Endodermal cell (in vitro differentiated cells): ENCODE measurements at places on chromosomes 3 and 15. TPM values are rescaled to one million over a fixed set of nuclear protein-coding genes. Genes with fewer than 3 reads are reported as not detected.

Gene HGD
- total RNA-seq: not detected in 3 replicates

Gene LRRC31
- total RNA-seq: not detected in 2 replicates

Gene GOLGA8R
- total RNA-seq: 0.31 TPM in 1 of 2 replicates, not detected in the other

DNA sequence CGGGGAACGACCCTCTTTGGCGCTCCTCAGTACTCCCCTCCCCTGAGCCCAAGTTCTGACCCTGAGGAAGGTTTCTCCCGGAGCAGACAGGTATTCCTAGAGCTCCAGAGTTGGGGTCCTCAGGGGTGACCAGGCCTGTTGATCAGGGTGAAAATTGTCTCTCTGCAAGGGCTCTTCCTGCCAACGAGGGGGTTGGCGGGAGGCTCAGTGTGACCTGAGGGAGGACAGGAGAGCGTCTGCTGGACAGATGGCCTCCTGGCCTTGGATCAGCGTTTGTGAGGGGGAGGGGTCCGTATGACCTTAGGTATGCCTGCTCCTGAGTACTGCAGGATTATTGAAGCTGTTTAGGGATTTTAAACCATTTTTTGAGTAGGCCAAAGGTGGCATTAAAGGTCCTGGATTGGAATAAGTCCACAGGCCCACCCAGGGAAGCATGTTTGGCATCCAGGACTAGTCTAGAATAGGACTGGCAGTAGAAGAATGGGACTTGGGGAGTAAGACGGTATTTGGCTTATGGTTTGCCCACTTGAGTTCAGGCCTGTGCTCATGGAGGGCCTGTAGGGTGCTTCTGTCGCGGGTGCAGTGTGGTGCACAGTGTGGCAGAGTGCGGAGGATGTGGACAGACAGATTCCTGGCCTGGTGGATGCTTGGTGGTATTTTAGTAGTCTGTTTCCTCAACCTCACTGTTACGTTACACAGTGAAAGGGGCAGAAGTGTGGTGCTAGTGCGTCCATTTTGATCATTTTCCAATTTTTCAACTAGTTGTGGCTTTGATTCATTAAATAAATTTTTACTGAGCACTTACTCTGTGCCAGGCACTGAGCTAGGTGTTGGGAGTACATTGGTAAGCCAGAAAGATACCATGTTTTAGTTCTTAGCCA is 959 bp downstream of the ZNF592 start:
- H3K4me3 ChIP-seq: peak overlapping the region; percentile 96
- H3K4me1 ChIP-seq: peaks cover 6% of the 10 kb centered on the region
- H3K27me3 ChIP-seq: no peaks in the 10 kb centered on the region
- H3K36me3 ChIP-seq: peaks cover 11% of the 10 kb centered on the region
- H3K27ac ChIP-seq: peak overlapping the region; percentile 58

GRCh38 chr3:10746001-10746400 is 70.0 kb upstream of the SLC6A11 start:
- no peak overlapping the region for H3K4me3 ChIP-seq
- H3K27me3 ChIP-seq: peaks cover 48% of the 10 kb centered on the region
- DNase-seq: peak; percentile 28
- no peak overlapping the region for H3K27ac ChIP-seq
- no peaks in the 10 kb centered on the region for H3K4me1 ChIP-seq

DNA sequence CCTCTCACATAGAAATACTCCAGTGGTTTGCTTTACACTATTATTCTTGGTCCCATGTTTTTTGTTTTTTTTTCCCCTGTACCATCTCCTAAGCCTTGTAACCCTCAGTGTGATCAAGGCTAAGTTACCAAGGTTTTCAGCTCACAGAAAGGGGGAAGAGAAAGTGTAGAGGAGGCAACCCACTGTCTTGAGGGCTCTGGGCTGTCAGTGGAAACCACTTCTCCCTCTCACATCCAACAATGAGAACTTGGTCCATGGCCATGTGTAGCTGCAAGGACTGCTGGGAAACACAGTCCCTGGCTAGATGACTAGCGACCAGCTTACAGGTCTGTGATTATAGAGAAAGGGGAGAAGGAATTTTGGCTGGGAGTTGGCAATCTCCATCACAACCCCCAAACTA is 30.3 kb downstream of the GPD1L start:
- DNase-seq: no peak
- no peaks in the 10 kb centered on the region for H3K27me3 ChIP-seq
- no peak overlapping the region for H3K27ac ChIP-seq
- no peaks in the 10 kb centered on the region for H3K4me1 ChIP-seq

GRCh38 chr3:57815036-57815435 is 58.9 kb downstream of the SLMAP start:
- H3K36me3 ChIP-seq: no peaks in the 10 kb centered on the region
- H3K27ac ChIP-seq: no peak overlapping the region
- H3K27me3 ChIP-seq: peaks cover 18% of the 10 kb centered on the region
- peaks cover 6% of the 10 kb centered on the region for H3K4me1 ChIP-seq

GRCh38 chr15:35540021-35540420 is 5.9 kb downstream of the DPH6 start:
- H3K36me3 ChIP-seq: no peaks in the 10 kb centered on the region
- H3K27ac ChIP-seq: no peak overlapping the region
- no peak for DNase-seq
- no peaks in the 10 kb centered on the region for H3K27me3 ChIP-seq
- H3K4me3 ChIP-seq: no peak overlapping the region

DNA sequence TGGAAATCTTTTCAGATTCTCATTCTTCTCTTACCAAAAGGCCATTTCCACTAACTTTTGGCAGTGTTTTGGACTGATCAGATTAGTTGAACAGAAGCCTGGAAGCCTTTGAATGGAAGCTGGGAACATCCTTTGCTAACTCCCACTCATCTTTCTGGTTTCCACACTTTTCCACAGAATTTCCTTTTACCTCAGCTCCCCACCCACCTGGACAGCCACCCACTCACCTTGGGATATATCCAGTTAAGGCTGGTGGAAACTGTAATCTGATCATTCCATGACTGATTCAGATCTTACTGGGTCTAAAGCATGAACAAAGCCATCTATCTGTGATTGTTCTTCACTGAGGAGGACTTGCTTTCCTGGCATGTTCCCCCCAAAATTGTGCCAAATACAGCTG is 119.5 kb downstream of the CCNL1 start:
- no peaks in the 10 kb centered on the region for H3K4me1 ChIP-seq
- no peaks in the 10 kb centered on the region for H3K27me3 ChIP-seq
- no peak overlapping the region for H3K27ac ChIP-seq
- DNase-seq: no peak

DNA sequence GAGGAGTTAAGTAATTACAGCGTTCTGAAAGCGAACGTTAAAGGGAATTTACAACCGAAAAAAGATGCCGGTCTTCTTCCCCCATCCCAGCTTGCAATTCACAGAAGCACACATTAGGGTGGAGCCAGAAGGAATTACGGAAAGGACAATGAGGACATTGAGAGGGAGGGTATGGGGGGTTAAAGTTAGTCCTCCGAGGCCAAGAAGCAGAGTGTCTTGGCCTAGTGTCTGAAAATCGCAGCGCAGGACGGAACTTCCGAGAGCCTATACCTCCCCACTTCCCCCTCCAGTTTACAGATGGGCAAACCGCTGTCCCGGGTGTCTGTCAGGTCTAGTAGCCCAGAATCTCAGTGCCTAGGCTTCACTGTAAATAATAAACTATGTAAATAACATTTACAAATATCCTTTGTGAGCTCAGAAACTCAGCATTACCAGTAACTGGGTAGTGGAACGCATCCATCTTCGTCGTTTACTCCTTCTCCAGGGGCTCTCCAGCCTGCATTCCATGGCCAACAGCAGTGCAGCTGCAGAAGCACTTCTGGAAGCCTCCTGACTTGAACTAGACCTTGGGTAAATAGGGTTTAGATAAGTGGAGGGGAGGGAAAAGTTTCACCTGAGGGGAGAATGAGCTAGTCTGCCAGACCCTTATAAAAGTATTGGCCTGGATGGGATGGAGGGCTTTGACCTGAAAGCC is 922 bp downstream of the ADPRH start:
- H3K27me3 ChIP-seq: no peaks in the 10 kb centered on the region
- no peaks in the 10 kb centered on the region for H3K4me1 ChIP-seq
- peak; percentile 70 for DNase-seq
- peak overlapping the region; percentile 92 for H3K4me3 ChIP-seq
- no peaks in the 10 kb centered on the region for H3K36me3 ChIP-seq

- peaks cover 2% of the 10 kb centered on the region for H3K4me1 ChIP-seq
- no peak overlapping the region for H3K27ac ChIP-seq
- DNase-seq: no peak
Measured at GRCh38 chr3:64042952-64043351, 19.7 kb upstream of the PSMD6 start.

- H3K36me3 ChIP-seq: no peaks in the 10 kb centered on the region
- H3K27ac ChIP-seq: no peak overlapping the region
- no peaks in the 10 kb centered on the region for H3K27me3 ChIP-seq
- no peak overlapping the region for H3K4me3 ChIP-seq
Measured at GRCh38 chr3:164683489-164683888, 394.8 kb downstream of the SI start.

DNA sequence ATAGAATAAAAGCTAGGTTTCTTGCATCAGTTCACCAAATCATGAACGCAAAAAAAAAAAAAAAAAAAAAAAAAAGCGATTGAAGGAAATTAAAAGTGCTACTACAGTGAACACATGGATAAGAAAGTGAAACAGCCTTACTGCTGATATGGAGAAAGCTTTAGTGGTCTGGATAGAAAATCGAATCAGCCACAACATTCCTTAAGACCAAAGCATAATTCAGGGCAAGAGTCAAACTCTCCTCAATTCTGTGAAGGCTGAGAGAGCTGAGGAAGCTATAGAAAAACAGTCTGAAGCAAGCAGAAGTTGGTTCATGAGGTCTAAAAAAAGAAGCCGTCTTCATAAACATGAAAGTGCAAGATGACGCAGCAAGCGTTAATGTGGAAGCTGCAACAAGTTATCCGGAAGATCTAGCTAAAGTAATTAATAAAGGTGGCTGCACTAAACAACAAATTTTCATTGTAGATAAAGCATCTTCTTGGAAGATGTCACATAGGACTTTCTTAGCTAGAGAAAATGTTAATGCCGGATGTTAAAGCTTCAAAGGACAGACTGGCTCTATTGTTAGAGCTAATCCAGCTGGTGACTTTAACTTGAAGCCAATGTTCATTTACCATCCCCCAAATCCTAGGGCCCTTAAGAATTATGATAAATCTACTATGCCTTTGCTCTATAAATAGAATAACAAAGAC is 19.2 kb downstream of the P3H2 start:
- DNase-seq: no peak
- H3K27me3 ChIP-seq: no peaks in the 10 kb centered on the region
- peaks cover 84% of the 10 kb centered on the region for H3K36me3 ChIP-seq
- peaks cover 13% of the 10 kb centered on the region for H3K4me1 ChIP-seq
